ENCODE measurements at places on chromosomes 6 and 20.

DNA sequence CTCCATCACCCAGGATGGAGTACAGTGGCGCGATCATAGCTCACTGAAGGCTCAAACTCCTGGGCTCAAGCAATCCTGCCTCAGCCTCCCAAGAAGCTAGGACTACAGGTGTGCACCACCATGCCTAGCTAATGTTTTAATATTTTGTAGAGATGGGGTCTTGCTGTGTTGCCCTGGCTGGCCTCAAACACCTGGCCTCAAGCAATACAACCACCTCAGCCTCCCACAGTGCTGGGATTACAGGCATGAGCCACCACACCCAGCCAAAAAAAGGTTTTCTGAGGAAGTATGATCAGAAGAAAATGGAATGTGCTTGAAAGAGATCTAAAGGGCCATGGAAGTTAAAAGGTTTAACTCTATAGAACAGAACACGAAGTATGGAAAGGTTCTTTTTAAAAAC lies 8.7 kb downstream of the RBBP9 start:
- no peak for DNase-seq

DNA sequence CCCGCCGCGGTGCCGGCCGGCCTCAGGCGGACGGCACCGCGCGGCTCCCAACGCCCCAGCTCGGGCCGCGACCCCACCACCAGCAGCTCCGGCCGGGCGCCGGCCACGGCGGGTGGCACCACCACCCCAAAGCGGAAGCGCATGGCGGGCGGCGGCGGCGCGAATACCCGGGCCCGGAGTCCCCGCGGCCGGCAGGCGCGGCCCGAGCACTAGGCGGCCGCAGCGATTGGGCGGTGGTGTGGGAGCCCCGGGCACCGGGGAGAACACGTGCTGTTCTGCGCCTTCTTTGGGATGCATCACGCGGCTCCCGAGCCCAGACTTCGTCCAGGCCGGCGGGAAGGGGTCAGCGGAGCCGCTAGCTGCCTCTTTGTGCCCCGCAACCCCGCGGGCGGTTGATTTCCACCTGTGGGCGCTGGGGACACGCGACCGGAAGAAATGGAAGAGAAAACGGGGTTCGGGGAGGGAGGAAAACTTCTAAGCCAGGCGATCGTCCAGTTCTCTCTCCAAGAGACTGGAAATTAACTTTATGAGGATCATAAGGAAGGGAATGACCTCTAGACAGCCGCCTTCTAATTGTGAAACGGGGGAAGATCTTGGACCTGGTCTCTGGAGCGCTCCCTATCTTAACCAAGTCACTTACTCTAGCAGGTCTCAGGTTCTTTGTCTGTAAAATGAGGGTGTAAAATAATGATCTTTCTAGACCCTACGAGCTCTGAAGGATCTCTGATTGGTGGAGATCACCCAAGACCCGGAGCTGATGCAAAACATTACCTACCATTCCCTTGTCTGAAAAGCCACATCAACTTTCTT lies at the start of gene EPM2A:
Gene EPM2A, minus strand, starts transcription at position 165 of the 810 bp plus-strand sequence. Its CDS starts 22 bp downstream, at position 143.
- no peak for DNase-seq

GRCh38 chr20:46021361-46022359 lies 7.4 kb upstream of the SLC12A5 start:
- no peak for DNase-seq

- no peak for DNase-seq
These were observed 31.4 kb upstream of the NR2E1 start for GRCh38 chr6:108134213-108134970.

GRCh38 chr6:97068211-97068610 lies 143.7 kb downstream of the KLHL32 start:
- DNase-seq, result no peak

DNA sequence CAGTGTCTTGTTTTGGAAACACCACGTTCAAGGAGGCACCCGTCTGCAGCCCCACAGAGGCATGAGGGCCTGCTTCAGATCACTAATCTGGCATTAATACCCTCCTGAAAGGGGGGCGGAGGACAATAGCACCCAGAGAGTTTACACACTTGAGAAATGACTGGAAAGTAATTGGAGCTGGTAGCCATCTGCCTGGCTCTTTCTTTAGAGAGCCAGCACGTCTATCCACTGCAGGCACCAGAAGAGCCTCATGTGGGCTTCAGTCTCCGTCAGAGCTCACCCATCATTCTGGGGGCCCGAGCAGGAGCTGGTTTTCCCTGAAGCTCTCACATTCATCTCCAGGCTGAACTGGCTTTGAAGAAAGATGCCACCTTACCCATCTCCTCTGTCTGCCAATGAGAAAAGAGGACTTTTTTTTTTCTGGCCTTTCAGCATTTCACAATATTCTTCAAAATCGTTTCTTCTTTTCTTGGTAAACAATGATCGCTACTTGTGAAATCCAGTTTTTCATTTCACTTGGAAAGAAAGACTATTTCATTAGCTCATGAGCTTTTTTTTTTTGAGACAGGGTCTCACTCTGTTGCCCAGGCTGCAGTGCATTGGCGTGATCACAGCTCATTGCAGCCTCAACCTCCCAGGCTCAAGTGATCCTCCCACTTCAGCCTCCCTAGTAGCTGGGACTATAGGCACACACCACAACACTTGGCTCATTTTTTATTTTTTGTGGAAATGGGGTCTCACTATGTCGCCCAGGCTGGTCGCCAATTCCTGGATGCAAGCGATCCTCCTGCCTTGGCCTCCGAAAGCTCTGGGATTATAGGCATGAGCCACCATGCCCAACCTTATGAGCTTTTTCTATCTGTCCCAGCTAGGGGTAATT lies 124.7 kb upstream of the ZNF217 start:
- DNase-seq, result no peak

DNA sequence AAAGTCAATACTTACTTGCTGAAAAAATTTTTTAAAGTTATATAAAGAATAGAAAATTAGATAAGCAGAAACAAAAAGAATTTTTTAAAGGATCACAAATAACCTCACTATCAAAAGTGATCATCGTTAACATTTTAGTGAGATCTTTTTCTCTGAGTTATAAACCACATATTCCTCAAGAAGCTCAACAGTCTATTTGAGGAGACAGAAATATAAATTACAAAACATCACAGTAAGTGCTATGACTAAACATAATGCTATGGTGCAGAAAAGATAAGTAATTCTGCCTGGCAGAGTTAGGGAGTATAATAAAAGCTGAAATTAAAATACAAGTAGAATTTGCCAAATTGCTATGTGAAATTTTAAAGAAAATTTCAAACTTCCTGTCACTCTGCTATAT lies 226.7 kb downstream of the LMBRD1 start:
- DNase-seq, result no peak

DNA sequence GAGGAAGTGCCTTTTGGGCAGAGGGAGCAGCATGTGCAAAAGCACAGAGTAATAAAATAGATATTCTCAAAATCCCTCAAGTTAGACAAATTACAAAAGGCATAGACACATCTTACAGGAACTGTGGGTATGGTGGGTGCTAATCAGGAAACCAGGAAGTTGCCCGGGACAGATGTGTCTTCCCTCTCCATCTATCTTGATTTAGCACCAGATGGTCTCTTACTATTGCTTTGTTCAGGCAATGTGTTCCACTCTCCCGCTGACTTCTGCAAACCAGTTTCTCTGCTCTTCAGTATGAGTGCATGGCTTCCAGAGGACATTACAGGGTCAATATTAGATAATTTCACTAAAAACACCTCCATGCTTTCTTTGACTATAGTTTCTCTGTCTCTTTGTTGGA lies 13.2 kb downstream of the CITED2 start:
- DNase-seq, result no peak

GRCh38 chr6:27791182-27791943 lies 120.8 kb downstream of the OR2B2 start:
- DNase-seq, result peak; percentile 67

DNA sequence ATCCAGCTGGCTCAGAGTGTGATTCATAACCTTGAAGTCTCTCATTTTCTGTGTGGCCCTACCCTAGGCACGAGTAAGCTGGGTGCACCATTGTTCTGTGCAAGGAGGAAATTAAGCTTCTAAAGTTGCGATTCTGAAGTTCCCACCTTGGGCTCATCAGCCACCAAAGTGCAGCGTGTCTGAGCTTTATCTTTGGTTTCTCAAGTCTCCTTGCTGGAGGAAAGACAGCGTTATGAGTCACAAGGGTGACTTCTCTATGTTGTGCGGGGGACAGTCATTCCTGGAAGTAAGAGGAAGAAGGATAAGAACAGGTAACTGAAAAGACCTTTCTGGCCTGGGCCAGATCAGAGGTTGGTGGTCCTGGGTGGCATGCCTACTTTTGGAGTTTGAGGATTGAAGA lies 16.8 kb downstream of the MRAP2 start:
- no peak for DNase-seq

GRCh38 chr6:83708970-83709747 lies at the start of gene SNAP91:
Gene SNAP91 (minus strand): TSS chr6:83709101. CDS start chr6:83707927, 1,174 bp downstream.
- DNase-seq, result no peak

DNA sequence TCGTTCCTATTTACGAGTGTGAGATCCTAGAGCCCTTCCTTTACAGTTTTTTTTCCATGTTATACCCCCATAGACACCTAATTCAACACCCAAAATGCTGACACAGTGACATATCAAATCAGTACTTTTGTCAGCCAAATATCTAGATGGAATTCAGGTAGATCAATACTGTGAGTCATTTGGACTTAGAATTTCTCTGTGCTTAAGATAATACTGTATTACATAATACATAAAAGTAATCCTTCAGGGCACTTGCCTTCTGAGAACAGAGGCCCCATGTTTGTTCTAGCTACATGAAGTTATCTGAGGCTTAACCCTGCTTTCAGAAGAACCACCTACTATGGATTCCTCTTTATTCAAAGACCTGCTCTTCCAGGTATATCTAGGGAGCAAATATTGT lies 623.1 kb downstream of the PHF3 start:
- no peak for DNase-seq

- DNase-seq, result no peak
These were observed 973.1 kb upstream of the DEFB115 start for GRCh38 chr20:30284281-30284905.

DNA sequence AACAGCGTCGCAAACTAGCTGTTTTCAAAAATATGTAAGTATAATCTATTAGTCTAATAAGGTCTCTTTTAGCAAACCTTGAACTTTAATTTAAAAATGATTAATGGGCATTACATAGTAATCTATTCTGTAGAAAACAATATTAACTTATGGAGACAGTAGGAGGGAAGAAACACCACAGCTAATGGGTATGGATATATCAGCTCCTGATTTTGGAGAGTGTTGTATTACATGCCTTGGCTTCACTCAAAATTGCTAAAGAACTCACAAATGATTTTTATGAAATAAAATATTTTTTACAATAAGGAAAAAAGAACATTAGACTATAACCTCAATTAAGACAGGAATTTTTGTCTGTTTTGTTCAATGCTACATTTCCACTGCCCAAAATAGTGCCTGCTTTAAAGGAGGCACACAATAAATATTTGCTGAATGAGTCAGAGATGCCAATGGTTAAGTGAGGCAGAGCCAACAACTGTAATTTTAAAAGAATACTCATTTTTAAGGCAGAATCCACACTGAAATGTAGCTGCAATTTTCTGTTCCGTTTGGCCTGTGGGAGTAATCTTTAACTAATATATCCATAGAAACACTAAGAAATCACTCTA lies 15.7 kb downstream of the ATG5 start:
- DNase-seq, result no peak

DNA sequence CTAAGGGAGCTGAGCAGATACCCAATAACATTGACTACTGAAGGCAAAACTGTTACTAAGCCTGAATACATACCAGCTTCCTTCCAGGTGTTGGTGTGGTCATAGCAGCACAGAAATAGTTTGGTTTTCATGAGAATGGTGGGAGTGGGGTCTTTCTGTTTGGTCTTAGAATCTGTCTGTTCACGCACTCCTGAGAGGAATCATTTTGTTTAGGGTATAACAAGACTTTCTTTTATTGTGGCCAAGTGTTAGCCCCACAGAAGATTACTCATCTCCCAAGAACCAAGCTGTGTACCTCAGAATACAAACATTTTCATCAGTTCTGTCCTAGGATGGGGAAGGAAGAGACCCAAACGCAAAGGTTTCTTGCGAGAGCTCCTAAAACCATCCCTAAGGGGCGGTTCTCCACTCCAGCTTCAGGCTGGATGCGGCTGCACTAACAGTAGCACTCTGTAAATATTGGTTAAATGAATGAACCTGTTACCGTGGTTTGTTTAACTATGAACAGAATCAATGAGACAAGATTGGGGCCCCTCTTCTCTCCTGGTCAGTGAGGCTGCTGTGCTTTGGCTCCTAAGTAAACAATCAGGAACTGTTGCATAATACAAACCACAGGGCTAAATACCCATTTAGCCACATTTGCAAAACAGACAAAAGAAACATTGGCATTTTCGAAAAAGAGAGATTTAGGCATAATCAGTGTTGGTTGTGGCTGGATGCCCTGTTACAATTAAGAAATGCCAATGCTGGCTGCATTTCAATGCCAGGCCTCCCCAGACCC lies 44.9 kb downstream of the SNAP25 start:
- DNase-seq, result no peak

GRCh38 chr6:145367149-145367548 lies 368.2 kb downstream of the EPM2A start:
- DNase-seq, result no peak

DNA sequence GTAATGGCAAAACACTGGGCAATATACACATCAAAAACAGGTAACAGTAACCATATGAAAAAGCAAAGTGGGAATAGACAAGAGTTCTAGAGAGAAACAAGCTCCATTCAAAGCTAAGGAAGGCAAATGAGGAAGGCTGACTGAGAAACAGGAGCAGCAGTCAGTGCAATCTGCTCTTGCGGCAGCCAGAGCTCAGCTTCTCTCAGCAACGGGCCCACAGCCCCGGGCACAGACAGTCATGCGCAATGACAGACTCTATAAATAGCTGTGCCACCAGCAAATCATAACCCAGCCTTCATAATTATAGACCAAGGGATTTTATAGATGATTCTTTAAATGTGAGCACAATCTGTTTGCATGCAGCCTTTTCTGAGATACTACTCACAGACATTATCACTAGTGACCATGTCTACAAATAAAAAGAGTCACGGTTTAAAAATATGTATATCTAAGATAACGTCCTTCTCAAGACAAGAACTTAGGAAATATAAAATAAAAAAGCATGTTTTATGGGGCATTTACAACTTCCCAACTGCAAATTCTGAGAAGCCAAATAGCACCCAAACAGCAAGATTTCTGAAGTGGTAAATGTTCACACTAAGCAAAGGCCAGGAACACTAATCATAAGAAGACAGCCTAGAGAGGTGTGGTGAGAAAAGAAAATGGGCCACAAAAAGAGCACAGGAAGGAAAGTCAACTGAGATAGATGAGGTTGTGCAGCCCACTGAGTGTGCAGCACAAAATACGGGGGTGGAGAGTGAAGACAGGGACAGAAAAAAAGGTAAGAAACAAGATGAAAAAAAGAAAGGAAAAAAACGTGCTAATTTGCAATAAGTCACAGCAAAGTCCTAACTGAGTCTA lies 39.9 kb upstream of the BEND6 start:
- no peak for DNase-seq
